ENCODE measurements at places on chromosomes 5 and 9. TPM values are rescaled to one million over a fixed set of nuclear protein-coding genes. Genes with fewer than 3 reads are reported as not detected.

DNA sequence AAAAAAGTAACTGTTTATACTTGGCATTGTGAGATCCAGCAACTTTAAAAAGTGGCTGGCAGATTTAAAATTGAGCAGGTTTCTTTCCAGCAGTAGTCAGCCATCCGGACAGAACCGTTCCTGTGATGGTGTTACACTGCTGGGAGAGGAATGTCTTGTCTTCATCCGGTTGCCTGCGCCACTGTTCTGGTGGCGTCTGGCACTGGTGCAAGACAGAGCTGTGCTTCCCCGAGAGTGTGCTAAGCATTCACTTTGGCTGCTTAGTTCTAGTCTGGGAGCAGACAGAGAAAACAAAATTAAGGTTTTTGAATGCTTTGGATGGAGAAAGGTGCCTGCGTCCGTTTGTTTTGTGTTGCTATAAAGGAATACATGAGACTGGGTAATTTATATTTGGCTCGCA is 35.5 kb upstream of the CREBRF start:
- DNase-seq = no peak

GRCh38 chr5:170333161-170333910 is 35.8 kb upstream of the LCP2 start:
- DNase-seq = peak; percentile 38

DNA sequence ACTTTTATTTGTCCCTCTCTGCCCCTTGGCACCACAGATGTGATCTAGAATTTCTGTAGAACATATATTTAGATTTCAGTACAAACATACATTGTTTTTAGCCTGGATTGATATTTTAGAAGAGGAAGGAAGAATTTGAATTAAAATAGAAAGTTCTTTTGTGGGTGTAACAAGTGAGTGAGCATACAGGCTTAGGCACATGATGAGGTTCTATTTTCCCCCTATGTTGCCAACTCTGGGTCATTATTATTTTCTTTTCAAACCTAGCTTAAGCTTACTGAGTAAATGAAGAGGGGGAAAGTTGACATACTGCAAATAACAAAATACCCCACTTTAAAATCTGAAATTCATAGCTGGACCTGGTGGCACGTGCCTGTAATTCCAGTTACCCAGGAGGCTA is 102.9 kb downstream of the GCNT1 start:
- no peak for DNase-seq

- DNase-seq = no peak
These were observed 134.6 kb upstream of the VLDLR start for GRCh38 chr9:2486988-2487387.

DNA sequence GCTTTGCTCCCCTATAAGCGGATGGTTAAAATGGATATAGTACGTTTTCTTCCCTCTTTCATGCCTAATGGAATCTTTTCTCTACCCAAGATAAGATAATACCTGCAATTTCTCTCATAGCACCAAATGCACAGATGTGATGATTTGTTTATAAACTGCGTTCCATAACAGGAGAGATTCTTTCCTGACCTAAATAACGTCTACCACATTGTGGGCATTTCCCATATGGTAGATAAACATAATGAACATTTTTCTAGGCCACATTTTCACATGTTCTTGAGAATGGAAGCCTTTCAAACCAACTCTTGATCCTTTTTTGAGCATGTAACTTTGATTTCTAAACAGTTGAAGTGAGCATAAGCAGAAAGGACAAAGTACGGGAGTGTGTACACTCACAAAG is 448.5 kb downstream of the CSNK1G3 start:
- no peak for DNase-seq

DNA sequence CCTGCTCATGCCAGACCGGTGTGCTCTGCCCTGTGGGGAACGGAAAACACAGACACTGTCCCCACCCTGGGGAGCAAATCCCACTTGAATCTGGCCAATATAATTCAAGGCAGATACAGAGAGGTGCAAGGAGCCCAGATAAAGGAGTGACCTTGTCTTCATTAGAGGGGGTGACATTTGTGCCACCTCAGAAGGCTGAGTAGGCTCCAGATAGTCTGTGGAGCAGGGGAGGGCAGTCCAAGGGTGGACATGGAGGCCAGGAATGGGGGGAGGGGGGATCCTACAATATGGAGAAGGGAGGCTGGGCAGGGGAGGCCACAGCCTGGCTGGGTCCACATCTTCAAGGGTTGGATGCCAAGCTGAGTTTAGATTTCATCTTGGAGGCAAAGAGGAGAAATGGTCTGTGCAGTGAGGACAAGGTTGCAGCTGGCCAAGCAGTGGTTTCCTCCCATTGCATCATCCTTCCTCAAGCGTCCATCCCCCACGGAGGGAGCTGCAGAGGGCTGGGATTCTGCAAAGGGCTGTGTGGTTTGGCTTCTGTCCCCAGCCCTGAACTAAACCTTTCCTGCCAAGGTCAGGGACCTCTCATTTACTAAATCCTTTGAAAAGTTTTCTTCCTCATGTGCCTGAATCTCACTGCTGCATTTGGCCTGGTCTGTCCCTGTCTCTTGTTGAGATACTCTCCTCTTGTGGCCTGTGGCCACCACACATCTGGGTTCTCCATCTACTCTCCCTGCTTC is 60.1 kb downstream of the GALNT12 start:
- no peak for DNase-seq

- DNase-seq = no peak
These were observed 55.7 kb downstream of the LIFR start for GRCh38 chr5:38500573-38501260.

GRCh38 chr9:98851730-98852459 is 44.4 kb downstream of the GALNT12 start:
- DNase-seq = no peak

DNA sequence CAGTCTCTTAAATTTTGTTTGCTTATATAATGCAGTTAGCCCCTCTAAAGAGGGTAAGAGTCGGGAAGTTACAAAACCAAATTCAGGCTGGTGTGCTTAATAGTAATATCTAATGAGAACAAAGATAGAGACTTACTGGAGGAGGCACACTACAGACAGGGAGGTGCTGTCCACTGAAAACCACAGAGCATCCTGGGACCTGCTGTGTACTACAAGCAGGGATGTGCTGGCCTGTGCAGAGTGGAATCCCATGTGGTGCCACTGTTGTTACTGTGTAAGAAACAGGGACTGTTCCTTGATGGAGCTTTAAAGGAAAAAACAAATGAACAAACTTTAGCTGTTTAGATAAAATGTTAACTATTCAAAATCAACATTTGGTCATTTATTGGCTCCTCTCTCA is 42.4 kb downstream of the RNF38 start:
- DNase-seq = no peak

DNA sequence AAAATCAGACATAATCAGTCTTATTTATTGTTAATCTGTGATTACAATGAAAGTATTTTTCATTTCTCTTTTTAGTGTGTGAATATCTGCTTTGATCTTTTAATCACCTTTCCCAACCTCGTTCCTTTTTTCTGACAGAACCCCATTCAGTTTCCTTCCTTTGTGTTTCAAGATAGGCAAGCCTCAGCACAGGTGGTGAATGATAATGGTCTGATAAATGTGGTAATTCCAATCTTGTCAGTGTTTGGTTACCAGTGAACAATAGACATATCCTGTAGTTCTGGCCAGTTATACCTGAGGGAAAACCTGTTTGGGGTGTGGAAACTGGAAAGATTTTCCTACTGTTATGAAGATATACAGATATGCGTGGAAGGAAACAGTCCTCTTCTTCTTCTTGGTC is 13.5 kb downstream of the STX17 start:
- no peak for DNase-seq

- DNase-seq = no peak
These were observed 145.7 kb downstream of the ACER2 start for GRCh38 chr9:19554529-19554928.

GRCh38 chr5:4078544-4078943 is 482.9 kb downstream of the IRX1 start:
- DNase-seq = no peak

DNA sequence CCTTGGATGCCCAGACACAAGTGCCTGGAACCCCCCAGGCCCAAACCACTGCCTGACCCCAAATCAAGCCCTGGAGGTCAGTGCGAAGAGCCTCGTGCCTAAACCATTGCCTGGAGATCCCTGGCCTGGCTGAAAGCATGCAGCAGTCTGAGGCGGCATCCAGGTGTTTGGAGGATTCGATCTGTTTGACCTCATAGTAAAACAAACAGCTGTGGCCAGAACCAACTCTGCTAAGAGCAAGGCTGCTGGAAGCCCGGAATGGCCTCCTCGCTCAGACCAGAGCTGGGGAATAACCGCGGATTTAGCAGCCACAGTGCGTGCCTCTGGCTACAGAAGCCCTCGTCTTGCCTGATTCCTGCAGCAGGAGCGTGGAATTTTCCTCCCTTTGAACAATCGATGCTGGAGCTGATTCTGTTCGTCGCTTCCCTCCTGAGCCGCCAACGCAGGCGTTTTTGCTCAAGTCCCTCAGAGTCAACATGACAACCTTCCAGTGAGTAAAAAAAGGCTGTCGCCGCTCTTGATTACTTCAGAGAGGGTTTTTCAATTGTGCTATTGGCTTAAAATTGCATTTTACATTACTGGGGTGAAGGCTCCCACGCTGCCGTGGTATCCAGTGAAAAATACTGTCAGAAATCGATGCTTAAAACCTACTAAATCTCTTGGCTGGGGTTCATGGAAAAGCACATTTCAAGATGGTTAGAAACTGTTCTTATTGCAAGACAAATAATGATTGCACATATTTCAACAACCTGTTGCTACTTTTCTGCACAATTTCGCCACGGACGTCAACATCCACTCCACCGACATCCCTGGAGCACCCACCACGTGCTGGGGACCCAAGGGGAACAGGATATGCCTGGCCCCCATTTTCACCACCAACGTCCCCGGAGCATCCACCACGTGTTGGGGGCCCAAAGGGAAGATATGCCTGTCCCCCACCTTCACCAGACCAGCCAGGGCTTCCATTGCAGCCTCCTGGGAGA is 190.0 kb downstream of the OLFM1 start:
- DNase-seq = no peak

Gene PRKAA1
- 134 TPM for total RNA-seq

Gene PCDHGA7
- 10.8 TPM for total RNA-seq

Data from breast epithelium (tissue), 4 donors.